ENCODE measurements at places on chromosomes 6 and 20. TPM values are rescaled to one million over a fixed set of nuclear protein-coding genes. Genes with fewer than 3 reads are reported as not detected.

Gene PI16
- not detected for polyA plus RNA-seq

GRCh38 chr20:63055575-63056235 lies 48.9 kb upstream of the BHLHE23 start:
- no peak for DNase-seq

Gene CALHM5
- 0.19 TPM for polyA plus RNA-seq

GRCh38 chr6:75893776-75894152 lies 144.7 kb downstream of the MYO6 start:
- no peak for DNase-seq

DNA sequence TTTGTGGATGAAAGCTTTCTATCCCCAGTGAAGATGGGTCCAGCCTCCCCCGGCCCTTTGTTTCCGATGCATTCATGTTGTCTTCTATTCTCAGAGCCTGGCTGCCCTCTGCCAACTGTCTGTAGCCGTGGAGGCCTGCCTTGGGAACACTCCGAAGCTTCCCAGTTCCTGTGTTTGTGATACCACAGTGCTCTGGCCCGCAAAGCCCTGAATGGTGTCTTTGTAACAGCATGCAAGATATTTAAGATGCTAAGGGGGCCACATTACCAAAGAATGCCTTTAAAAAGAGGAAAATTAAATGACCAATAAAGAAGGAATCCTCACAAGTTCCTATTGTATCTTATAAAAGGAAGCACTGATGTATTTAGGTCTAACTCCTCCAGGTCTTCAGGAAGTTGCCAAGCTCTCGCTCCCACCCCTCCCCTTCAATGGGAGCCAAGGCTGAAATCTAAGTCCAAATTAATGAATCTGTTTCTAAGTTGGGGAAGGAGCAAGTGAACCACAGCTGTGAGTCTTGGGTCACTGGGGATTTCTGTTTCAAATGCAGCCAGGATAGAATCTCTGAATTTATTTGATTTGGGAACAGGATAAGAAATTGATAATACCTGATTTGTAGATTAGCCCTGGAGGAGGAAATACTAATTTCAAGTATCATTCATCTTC lies 596.1 kb downstream of the QKI start:
- no peak for DNase-seq

DNA sequence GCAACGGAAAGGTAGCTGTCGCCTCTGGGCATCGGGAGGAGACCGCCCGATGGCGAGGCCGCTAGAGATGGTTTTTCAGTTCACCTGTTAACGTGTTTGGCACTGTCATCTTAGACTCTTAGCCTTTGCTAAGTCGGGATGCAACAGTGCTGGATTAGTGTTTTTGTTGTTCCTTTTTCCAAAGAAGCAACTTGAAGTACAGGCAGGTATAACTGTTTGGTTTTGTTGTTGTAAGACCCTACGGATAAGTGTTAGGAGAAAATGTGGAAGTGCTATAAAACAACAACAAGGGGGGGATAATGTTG lies 723 bp downstream of the MANEA start:
- DNase-seq: peak; percentile 26

GRCh38 chr20:48463916-48464315 lies 363.9 kb downstream of the PREX1 start:
- peak; percentile 16 for DNase-seq

Gene GDAP1L1
- polyA plus RNA-seq: not detected

Gene IMPG1
- not detected for polyA plus RNA-seq

DNA sequence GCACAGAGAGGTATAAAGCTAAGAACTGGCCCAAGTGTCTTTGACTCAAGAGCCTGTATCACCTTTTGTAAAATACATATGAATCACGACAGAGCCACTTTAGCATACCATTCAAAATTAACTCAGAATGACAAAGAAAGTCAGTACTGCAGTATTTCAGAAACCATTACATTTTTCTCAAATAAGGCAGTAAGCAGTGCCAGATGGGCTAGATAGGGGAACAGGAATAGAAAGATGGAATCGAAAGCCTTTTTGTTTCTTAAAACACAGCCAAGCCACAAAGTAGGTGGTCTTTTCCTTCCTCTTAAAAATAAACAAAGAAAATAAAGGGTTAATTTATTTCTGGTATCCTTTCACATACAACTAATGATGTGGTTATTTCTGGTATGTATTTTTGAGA lies 10.3 kb downstream of the CLDN20 start:
- peak; percentile 21 for DNase-seq

DNA sequence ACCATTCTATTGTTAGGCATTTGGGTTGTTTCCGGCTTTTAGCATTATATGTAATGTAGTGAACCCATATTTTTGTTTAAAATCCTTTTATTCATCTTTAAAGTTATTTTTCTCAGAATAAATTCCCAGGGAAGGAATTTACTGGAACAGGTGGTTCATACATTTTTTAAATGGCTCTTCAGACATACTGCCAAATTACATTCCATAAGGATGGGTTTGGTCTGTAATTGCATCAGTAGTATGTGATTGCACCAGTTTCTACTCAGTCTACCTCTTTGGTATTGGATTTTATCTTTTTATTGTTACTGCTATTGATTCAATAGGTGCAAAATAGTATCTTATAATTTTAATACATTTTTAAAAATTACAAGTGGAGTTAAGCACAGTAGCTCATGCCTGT lies 27.2 kb downstream of the BRPF3 start:
- no peak for DNase-seq

DNA sequence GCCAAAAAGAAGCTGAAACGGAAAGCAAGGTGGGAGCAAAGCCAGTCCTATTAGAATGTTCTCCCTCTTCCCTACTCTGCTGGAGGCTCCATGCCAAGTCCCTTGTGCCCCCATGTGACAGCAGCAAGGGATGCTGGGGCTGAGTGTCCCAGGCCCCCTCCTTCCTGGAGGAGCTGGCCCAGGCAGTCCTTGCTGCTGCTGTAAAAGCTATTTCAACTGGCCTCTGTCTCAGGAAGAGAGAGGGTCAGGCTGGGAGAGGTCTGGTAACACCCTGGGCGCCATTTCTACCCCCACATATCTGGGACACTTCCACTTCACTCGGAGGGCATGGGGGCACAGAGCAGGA lies 25.0 kb downstream of the TTBK1 start:
- no peak for DNase-seq

Gene PGC
- not detected for polyA plus RNA-seq

DNA sequence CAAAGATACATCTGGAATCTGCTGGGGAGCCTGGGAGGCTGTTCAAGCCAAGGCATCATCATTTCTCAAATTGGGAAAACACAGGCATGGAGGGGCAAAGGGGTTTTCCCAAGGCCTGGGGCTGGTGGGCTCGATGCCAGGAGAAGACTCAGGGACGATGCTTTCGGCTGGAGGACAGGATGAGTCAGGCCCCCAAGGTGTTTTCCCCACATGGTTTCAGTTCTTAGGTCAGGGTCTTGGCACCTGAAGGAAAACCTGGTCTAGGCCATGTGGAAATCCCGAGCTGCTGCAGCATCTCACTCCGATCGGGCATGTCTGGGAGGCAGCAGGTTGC lies 348.1 kb downstream of the CDC5L start:
- DNase-seq: peak; percentile 93

GRCh38 chr20:36465109-36466080 lies 75.9 kb upstream of the MYL9 start:
- peak; percentile 82 for DNase-seq

Gene ATP9A
- 2.2 TPM for polyA plus RNA-seq

GRCh38 chr20:17928633-17929311 lies 39.8 kb downstream of the SNX5 start:
- DNase-seq: no peak

GRCh38 chr20:32050851-32051556 lies 1.0 kb upstream of the HCK start:
- DNase-seq: no peak

Gene ZBTB22
- 6.5 TPM for polyA plus RNA-seq

GRCh38 chr6:167676666-167677421 lies 149.9 kb upstream of the AFDN start:
- no peak for DNase-seq

DNA sequence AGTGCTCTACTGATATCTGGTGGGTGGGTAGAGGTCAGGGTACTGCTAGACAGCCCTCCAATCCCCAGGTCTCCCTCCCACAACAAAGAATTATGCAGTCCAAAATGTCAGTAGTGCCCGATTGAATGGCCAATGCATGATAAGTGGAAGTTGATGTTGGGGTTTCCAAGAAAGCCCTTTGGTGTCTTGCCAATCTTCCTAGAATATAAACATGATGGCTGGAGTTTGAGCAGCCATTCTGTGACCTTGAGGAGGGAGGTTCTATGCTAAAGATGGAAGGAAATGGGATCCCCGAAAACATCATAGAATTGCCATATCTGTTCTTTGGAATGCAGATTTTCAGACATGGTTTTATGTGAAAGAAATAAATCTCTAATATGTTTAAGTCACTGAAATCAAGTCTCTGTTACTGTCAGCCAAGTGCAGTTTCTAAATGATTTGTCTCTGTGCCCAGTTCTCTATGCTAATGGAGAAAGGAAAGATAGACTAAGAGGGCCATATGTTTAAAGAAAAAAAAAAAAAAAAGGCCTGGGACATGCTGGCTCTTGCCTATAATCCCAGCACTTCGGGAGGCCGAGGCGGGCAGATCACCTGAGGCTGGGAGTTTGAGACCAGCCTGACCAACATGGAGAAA lies 32.8 kb upstream of the PTPN1 start:
- DNase-seq: no peak

Gene IPCEF1
- polyA plus RNA-seq: not detected

DNA sequence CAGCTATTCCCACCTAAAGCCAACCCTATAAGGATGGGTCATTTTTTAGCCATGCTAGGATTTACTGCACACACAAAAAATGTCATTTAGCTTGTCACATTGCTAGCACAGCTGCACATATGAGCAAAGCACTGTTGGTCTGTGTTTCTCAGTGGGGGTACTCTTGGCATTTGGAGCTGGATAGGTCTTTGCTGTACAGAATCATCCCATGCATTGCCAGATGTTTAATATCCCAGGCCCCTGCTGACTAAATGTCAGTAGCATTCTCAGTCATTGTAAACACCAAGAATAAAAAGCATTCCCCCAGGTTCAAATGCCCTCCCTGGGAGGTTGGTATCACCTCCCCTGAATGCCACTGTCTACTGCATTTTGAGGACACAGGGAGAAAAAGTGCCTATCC lies 14.6 kb upstream of the LTV1 start:
- no peak for DNase-seq

DNA sequence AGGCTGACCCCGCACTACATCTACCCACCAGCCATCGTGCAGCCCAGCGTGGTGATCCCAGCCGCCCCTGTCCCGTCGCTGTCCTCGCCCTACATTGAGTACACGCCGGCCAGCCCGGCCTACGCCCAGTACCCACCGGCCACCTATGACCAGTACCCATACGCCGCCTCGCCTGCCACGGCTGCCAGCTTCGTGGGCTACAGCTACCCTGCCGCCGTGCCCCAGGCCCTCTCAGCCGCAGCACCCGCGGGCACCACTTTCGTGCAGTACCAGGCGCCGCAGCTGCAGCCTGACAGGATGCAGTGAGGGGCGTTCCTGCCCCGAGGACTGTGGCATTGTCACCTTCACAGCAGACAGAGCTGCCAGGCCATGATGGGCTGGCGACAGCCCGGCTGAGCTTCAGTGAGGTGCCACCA lies 16.4 kb downstream of the RBM38 start:
- no peak for DNase-seq

Gene PNPLA1
- polyA plus RNA-seq: not detected

Gene SLC17A2
- polyA plus RNA-seq: not detected

- no peak for DNase-seq
Observed at GRCh38 chr6:148316308-148316707, 26.3 kb upstream of the SASH1 start.

GRCh38 chr20:50689864-50690649 lies 1.3 kb downstream of the RIPOR3 start:
- no peak for DNase-seq

Gene F13A1
- not detected for polyA plus RNA-seq

DNA sequence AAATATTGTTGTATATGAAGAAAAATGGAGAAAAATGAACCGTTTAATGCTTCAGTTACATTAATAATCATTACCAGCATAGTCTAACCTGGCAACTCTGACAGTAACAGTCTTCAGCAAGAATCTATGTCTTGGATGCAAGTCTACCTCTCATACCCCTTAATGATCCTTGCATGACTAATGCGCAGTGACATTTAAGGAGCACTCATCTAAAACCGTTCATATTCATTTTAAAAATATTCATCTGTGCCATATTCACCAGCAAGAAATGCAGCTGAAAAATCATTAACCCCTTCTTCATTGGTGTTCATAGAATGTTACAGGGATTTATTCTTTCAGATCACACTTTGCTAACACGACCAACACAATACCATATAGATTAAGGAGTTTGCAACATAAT lies 227.2 kb upstream of the ASCC3 start:
- DNase-seq: no peak

Gene NKX2-4
- polyA plus RNA-seq: not detected

Gene DEF6
- polyA plus RNA-seq: 19.3 TPM

Gene SPATS1
- not detected for polyA plus RNA-seq

DNA sequence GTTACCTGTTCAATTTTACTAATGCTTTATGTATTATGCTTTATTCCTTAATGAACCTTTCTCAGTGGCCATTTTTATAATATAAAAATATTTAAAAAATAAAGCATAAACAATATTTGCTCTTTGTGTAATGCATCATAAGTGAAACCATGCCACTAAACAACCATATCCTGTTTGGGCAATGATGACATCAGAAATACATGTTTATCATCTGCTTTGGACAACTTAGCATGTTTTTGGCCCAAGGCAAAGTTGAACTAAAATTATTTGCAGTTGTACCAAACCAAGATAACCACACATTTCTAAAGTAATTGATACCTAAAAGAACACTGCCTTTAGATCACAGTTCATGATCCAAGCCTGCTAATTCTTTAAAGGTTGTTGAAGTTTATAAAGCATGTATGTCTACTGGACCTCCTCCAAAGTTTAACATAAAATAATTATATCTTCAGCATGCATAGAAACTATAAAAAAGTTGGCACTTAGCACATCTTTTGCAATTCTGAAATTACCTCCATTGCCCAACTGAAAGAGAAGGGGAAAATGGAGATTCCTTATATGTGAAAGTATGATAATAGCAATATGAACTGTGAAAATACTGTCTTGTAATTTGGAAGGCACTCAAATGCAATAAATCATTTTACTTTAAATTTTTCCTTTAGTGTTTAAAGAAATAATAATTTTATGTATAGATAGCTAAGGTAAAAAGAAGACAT lies 325.6 kb upstream of the RUNX2 start:
- DNase-seq: no peak

- DNase-seq: no peak
Observed at GRCh38 chr6:104597541-104598050, 262.1 kb downstream of the HACE1 start.

GRCh38 chr20:43789593-43789992 lies 62.8 kb upstream of the GTSF1L start:
- no peak for DNase-seq

Gene RAET1E
- 18.5 TPM for polyA plus RNA-seq

Gene ITPR3
- 106 TPM for polyA plus RNA-seq

Gene GFRA4
- not detected for polyA plus RNA-seq

GRCh38 chr20:64238115-64238825 lies 17.3 kb upstream of the PCMTD2 start:
- no peak for DNase-seq

Gene OOEP
- polyA plus RNA-seq: not detected

DNA sequence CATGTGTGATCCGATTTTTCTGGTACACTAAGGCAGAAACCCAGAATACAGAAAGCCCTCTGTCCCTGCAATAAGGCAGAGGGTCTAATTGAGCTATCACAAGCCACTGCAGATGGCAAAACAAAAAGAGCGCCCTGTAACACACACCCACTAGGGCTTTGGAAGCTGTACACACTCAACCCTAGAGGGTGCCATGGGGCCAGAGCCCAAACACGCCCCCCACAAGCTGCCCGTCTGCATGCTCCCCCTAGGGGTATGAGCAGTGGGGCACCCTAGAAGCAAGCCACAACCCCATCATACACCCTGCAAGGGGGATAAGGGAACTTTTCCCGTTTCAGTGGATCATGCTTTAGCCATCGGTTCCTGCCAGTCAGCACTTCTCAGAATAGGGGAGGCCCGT lies 62.2 kb upstream of the PDE10A start:
- no peak for DNase-seq

Gene TEAD3
- polyA plus RNA-seq: 12.8 TPM

Measured in mammary epithelial cell (primary cell).